ENCODE measurements at places on chromosomes 3 and 15.

DNA sequence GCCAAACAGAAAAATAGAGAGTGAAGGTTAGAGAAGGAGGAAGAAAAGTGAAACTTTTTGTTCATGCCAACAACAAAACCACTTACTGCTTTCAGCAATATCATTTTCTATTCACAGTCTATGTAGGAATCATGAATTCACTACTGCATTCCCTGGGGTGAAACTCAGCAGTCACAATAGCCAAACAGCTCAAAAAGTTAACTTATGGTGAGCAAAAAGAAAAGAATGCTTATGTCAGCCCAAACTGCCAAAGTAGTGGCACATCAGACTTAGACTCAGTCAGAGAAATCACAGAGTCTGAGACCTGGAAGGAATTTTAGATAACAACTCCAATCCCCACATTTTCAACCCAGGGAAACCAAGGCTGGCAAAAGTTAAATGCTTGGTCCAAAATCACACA, 238.7 kb upstream of the TMCO5A start:
- no peak for DNase-seq

DNA sequence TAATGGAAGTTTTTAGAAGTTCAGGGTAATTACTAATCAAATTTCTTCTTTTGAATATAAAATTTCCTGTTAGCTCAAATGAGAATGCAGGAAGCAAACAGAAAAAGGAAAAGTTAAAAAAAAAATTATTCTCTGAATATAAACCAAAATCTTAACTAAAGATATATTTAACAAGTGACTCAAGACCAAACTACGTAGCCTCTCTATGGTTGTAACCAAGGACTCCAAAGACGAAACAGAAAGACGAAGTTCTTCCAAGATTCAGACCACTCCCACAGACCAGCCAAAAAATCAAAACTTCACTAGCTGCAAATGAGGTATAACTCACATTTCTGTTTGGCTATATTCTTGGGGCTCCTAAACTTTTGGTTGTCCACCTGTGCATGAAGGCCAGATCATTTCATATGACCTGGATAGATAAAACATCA, 846.5 kb upstream of the ALCAM start:
- no peak for DNase-seq

- no peak for DNase-seq
Observed at GRCh38 chr3:61839256-61839655, 277.9 kb downstream of the PTPRG start.

DNA sequence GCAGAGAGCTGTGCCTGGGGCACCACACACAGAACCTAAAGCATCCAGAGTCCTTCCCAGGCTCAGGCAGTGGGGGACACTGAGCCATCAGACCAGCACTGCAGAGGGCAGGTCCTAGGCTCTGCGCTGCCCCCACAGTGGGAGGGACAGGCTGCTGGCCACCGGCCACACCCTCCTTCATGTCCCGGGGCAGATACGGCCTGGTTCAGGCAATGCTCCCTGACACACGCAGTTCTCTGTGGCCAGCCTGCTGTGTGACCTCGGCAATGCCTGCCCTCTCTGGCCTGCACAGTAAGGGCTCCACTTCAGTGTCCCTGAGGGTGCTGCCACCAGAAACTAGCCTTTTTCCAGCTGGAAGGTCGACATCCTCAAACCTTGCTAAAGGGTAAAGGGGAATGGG, 12.4 kb downstream of the LINGO1 start:
- no peak for DNase-seq

DNA sequence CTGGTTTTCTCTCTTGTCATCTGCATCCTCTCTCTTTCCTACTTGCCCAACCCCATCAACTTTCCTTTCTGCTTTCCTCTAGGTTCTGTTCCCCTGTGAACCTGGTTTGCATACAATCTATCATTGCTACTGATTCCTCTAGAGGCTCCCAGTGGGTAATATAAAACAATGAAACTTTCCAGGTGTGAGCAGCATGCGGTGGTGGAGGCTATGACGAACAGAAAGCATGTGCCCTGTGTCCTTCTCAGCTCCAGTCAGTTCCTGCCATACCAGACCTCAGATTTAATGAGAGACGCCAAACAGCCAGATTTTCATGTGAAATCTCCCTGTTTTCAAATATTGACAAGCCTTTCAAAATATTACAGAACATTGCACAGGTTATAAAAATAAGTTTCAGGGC, 3.5 kb upstream of the ACAP2 start:
- DNase-seq: no peak

DNA sequence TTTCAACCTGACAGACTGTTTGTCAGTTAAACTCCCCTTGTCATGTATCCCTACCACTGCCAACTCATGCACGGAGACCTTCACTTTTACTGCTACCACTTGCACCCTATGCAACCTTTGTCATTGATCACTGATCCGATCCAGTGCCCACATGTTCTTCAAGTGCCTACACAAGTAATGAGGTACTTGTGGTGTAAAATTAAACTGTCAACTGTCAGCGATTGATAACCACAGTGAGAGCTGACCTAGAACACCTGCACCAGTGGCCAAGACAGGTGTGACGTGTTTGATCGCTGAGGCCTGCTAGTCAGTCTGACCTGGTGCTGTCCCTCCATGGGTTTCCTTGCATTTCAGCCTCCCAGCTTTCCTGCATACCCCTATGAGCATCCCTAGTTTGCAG, 55.6 kb downstream of the MECOM start:
- DNase-seq: no peak

- DNase-seq: no peak
Observed at GRCh38 chr3:47475029-47475569, 642 bp downstream of the SCAP start.

- DNase-seq: no peak
Observed at GRCh38 chr3:153215966-153216365, 53.9 kb downstream of the RAP2B start.

- no peak for DNase-seq
Observed at GRCh38 chr3:110164632-110165369, 827.5 kb upstream of the DPPA4 start.

GRCh38 chr3:196141052-196141865, 59.4 kb upstream of the TFRC start:
- DNase-seq: no peak

GRCh38 chr3:196810963-196811581, 56.6 kb upstream of the SENP5 start:
- DNase-seq: no peak

GRCh38 chr3:116238846-116239565, 206.3 kb downstream of the LSAMP start:
- DNase-seq: no peak

GRCh38 chr3:85572426-85572825, 613.6 kb downstream of the CADM2 start:
- DNase-seq: peak; percentile 11

DNA sequence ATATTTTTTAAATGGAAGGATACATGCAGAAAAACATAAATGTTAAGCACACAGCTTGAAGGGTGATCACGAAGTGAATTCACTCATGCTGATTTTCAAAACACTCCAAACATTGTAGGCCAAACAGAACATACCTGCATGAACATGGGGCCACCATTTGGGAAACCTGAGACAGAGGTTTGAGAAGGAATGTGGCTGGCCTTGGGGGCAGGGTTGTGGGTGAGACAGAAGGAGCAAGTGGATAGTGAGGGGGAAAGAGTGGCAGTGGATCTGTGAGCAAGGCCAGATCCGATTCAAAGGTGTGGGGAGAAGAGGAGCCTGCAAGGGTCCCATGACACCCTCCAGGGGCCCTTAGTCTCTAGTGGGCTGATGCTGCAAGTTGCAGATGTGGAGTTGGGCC, 94.9 kb downstream of the HMG20A start:
- no peak for DNase-seq

GRCh38 chr3:42216302-42216701, 49.7 kb downstream of the CCK start:
- no peak for DNase-seq

DNA sequence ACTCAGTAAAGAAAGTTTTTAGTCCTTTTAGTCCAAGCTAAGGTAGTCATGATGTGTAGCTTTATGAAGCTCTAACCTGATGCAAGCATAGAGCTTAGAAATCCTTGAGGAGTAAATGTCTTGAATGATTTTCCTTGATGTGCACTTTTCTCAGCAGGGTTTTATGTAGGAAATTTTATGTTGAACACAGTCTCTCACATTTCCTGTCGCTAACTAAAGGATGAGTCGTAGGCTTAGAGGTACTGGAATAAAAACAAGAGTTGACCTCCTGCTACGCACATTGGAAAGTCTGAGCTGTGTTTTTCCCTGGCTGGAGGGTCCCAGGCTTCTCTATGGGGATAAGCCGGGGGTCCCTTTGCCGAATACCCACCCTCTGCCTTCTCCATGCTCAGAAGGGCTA, 34.7 kb upstream of the ZPLD1 start:
- no peak for DNase-seq

- no peak for DNase-seq
Observed at GRCh38 chr15:92409006-92409405, 15.3 kb downstream of the ST8SIA2 start.

GRCh38 chr15:75397494-75397893, 29.1 kb upstream of the MAN2C1 start:
- DNase-seq: no peak

DNA sequence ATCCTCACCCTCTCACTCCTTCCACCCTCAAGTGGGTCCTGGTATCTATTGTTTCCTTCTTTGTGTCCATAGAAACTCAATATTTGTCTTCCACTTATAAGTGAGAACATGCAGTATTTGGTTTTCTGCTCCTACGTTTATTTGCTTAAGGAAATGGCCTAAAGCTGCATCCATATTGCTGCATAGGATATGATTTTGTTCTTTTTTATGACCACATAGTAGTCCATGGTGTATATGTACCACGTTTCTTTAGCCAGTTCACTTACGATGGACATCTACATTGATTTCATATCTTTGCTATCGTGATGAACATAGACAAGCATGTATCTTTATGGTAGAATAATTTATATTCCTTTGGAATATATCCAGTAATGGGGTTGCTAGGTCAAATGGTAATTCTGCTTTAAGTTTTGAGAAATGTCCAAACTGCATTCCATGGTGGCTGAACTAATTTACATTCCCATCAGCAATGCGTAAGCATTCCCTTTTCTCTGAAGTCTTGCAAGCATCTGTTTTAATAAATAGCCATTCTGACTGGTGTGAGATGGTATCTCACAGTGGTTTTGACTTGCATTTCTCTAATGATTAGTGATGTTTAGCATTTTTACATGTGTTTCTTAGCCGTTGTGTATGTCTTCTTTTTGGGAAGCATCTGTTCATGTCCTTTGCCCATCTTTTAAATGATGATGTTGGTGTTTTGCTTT, 650.2 kb downstream of the ZNF385D start:
- no peak for DNase-seq

DNA sequence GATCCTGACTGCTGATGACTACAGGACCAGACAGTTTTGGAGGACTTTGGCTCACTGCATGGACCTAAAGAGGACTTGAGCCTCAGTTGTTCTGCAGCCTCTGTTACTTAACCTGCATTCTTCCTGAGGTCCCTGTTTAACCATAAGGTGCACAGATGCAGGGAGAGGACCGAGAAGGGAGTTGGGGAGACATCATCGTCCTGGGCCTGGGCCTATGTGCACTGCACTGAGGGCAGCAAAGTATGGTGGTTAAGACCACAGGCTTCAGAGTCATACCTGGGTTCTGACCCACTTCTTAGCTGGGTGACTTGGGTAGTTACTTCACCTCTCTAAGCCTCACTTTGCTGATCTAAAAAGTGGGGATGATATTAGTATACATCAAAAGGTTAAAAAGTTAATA, 21.9 kb downstream of the KY start:
- DNase-seq: no peak

GRCh38 chr3:73536952-73537351, 87.8 kb downstream of the PDZRN3 start:
- DNase-seq: peak; percentile 30

DNA sequence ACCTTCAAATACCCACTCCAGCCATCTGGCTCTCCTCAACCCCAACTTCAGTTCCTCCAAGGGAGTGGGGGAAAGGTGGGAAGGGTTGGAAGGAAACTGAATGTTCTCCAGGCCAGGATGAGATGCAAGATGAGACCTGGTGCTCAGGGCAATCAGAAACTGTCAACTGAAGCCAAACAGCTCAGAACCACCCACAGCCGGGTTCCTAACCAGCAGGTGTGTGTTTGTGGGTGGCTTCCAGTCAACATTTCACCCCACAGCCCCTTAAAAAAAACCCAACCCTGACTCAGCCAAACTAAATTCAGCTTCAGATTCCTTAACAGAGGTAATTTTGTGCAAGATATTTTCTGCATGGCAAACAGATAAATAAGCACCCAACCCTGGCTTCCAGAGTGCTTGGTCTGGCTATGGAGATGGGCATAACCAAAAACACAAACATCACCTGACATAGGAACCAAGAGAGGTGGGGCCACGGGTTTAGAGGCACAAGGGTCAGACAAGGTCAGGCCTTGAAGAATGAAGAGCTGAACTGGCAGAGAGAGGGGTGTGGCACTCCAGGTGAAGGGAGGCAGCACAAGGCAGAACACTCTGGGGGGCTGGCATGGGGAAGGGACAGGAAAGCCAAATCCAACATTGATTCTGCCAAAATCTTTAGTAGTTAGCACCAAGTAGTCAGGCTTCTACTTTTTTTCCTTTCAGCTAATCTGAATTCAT, 34.7 kb downstream of the ZNF445 start:
- DNase-seq: peak; percentile 49

GRCh38 chr15:92811148-92811913, 88.8 kb upstream of the CHD2 start:
- no peak for DNase-seq

DNA sequence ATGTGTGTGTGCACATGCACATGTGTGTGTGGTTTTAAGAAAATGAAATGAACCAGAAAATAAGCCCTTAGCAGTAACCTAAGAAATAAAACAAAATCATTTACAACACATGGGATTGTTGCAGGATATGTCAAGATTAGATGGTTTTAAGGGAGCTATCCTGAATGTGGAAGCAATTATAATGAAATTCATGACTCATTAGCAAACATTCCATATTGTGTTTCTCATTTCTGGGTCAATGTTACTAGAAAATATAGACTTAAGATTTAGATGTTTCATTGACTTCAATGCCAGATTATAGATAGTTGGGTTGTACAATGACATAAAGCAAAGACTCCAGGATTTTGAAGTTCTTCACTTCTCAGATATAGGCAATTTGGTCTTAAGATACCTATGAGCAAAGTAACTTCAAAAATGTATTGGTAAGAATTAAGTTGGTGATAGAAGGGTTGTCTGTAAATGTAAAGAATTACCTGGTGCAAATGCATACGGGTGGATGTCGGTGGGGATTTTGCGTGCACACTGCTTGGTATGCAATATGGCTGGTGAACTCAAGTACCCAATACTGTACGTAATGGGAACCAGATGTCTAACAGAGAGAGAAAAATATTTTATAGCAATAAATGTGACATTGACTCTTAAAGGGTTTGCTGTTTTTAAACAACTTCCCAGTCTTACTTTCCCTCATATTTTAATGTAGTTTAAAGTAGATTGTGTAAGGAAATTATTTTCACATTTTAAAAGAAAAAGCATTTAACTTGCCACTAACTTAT, 53.9 kb upstream of the NR2F2 start:
- DNase-seq: no peak

GRCh38 chr3:9955611-9956352, 3.6 kb upstream of the PRRT3 start:
- peak; percentile 63 for DNase-seq

- DNase-seq: peak; percentile 28
Observed at GRCh38 chr15:92930054-92930621, 30.0 kb downstream of the CHD2 start.

- DNase-seq: peak; percentile 61
Observed at GRCh38 chr15:65365229-65365628, 12.6 kb downstream of the IGDCC3 start.

GRCh38 chr3:73653877-73654276, 29.1 kb upstream of the PDZRN3 start:
- no peak for DNase-seq
